NCI-H774 (cell line): ENCODE measurements at places on chromosomes 3 and 15.

DNA sequence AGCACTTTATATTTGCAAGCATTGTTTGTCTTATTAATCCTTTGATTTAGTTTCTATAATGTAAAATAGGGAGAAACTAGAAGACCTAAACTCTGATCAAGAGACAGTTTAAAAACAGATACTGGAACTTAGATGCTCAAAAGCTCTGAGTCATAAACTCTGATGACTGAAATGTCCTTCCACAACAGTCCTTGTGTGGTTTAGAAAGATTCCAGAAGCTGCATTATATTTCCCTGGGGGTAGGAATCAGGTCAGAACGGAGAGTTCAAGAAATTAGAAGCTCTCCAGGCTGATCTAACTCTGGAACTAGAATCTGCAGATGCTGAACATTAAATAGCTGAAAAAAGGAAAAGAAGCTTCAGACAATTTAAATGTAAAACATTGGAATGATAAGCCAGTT lies 18.3 kb upstream of the ONECUT1 start:
- no peak for DNase-seq

DNA sequence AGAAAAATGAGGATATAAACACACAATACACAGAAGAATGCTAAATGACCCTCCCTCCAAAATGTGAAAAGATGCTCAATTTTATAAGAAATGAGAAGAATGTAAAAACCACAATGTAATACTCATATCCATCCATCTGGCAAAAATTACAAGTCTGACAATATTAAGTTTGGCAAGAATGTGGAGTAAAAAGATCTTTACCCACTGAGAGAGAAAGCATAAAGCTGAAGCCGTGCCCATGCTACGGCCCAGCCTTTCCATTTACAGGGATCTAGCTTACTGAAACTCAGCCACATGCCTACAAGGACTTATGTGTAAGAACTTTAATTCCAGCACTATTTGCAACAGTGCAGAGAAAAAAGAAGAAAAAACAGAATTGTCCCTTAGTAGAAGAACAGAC lies 42.9 kb downstream of the ATP13A3 start:
- DNase-seq = no peak

DNA sequence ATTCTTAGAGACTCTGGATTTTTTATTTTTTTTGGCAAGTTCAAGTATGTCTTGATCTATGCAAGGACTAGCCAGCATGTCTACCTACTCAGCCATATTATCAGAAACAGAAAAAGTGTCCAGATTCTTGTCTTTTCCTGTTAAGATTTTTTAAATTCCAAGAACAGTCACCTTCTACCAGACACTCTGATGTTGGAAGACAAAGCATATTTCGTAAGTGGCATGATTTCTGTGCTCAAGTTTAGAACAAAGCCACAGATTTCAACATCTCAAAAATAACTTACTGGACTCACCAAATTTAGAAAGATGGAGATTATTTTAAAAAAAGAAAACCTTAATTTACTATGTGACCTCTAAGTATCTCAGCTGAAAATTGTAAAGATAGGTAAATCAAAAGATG lies 61.9 kb downstream of the GOLGA6L7 start:
- DNase-seq = no peak

- no peak for DNase-seq
Observed at GRCh38 chr15:100430411-100430810, 88.6 kb upstream of the ADAMTS17 start.

GRCh38 chr15:71784719-71785118 lies 25.6 kb upstream of the NR2E3 start:
- DNase-seq = no peak

GRCh38 chr3:9469986-9470385 lies 72.6 kb downstream of the SETD5 start:
- DNase-seq = no peak

DNA sequence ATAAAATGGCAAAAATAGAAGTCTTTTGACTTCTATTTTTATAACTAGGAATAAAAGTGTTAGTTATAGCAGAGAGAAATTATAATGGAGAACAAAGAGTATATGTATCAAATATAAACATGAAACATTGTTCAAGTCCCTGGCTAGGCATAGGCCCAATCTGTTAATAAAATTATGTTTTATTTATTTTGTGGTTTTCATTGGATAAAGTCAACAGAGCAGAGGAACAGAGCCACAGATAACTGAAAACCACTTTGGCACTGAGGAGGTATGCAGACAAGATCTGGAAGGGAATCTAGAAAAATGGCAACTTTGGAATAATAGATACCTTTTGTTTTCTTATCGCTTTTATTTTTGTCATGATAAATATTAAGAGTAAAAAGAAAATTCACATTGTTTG lies 50.4 kb upstream of the ICE2 start:
- DNase-seq = no peak

GRCh38 chr15:76577879-76578512 lies 241.4 kb downstream of the ISL2 start:
- DNase-seq = no peak

DNA sequence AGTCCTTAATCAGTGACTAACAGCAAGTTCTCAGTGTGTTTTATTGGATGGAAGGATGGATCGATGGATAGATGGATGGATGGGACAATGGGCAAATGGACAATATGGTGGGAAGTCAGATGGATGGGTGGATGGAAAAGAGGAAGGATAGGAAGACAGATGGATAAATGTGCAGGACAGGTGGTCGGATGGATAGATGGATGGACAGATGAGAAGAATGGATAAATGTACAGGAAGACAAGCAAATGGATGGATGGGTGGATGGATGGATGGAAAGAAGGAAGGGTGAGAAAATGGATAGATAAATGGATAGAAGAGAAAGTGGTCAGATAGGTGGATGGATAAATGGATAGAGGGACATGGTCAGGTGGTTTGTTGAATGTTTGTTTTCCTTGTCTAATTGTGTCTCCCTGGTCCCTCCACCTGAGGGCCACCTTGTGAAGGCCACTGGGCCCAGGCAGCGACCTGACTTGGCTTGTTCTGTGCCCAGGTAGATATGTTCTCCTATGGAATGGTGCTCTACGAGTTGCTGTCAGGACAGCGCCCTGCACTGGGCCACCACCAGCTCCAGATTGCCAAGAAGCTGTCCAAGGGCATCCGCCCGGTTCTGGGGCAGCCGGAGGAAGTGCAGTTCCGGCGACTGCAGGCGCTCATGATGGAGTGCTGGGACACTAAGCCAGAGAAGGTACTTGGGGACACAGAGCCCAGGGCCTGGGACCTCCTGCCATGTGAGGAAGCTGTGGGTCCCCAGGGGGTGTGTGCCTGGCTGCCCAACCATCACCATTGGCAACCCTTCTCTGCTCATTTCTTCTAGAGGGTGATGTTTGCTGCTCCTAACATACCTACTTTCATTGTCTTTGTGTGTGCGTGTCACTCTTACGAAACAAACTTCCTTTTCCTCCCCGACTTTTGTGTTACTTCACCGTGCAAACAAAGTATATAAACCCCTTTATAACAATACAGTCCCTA lies 137.5 kb downstream of the LRRK1 start:
- DNase-seq = no peak

DNA sequence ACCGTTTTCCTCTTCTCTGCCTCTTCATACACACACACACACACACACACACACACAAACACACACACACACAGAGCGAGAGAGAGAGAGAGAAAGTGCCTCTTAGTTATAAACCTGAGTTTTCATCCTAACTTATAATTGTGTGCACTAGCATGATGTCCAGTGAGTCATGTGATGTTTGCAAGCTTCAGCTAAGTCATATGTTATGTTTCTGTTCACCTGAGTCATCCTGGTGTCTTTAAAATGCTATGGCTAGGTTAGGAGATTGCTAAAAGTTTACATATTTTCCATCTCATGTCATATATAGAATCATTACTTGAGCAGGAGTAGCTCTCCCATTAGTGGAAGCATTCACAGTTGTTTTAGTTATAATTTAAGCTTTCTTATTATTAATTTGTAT lies 155.8 kb downstream of the EPHA6 start:
- no peak for DNase-seq

DNA sequence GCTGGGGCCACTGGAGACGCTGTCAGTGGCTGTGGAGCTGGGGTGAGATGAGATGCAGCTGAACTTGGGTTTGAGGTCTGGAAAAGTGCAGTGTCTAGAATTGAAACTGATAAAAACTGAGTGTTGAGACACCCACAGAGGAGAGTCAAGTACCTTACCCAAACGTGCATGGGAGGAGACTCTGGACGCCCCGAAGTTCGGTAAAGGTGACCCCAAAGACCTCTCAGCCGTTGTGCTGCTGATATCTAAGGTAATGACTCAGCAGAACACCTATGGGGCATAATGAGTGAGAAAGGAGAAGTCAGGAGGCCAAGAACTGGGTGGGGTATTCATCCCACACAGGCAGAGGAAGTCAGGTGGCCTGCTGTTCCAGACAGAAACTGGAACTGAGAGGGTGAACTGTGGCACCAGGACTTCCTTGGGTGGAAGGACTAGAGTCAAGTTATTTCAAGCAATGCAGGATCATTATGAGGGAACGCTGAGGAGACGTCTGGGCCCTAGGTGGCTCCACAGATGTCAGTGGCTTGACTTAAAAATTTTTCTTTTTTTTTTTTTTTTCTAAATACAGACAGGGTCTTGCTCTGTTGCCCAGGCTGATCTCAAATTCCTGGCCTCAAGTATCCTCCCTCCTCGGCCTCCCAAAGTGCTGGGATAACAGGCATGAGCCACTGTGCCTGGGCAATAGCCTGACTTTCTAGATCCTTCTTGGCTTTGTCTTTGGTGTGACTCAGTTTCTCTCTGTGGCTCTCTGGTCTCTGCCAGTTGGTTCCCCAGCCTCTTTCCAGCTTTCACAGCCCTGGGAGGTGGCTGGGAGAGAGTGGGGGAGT lies 67.6 kb upstream of the GCNT3 start:
- no peak for DNase-seq

GRCh38 chr3:101169516-101169915 lies 150.9 kb downstream of the IMPG2 start:
- DNase-seq = no peak

GRCh38 chr3:33915796-33916546 lies 117.5 kb downstream of the PDCD6IP start:
- no peak for DNase-seq
